ENCODE measurements at places on chromosomes 7 and 10. TPM values are rescaled to one million over a fixed set of nuclear protein-coding genes. Genes with fewer than 3 reads are reported as not detected.

Gene OGDHL
- 35.6 TPM for polyA plus RNA-seq

Gene NUTM2A
- polyA plus RNA-seq: 1.5 TPM

Gene MSMB
- polyA plus RNA-seq: not detected

Gene C10orf62
- polyA plus RNA-seq: not detected

Gene CALML3
- polyA plus RNA-seq: 11.9 TPM

Gene ELOVL3
- 0.80 TPM for polyA plus RNA-seq

Gene TMEM229A
- 1.9 TPM for polyA plus RNA-seq

Gene SPRN
- 9.2 TPM for polyA plus RNA-seq

Gene NKX2-3
- not detected for polyA plus RNA-seq

Gene PAPSS2
- polyA plus RNA-seq: 8.1 TPM

Gene STOX1
- polyA plus RNA-seq: 14.4 TPM

Gene CNTNAP2
- 145 TPM for polyA plus RNA-seq

Gene CADPS2
- polyA plus RNA-seq: 27.2 TPM

Gene SPACDR
- 1.6 TPM for polyA plus RNA-seq
